ENCODE measurements at places on chromosomes 16 and 17. TPM values are rescaled to one million over a fixed set of nuclear protein-coding genes. Genes with fewer than 3 reads are reported as not detected.

- peaks cover 16% of the 10 kb centered on the region for H3K4me1 ChIP-seq
- H3K27ac ChIP-seq = no peak overlapping the region
- peaks cover 18% of the 10 kb centered on the region for H3K36me3 ChIP-seq
- no peak overlapping the region for H3K4me3 ChIP-seq
- no peaks in the 10 kb centered on the region for H3K27me3 ChIP-seq
These were observed 38.9 kb downstream of the UBE2G1 start for GRCh38 chr17:4327606-4328005.

DNA sequence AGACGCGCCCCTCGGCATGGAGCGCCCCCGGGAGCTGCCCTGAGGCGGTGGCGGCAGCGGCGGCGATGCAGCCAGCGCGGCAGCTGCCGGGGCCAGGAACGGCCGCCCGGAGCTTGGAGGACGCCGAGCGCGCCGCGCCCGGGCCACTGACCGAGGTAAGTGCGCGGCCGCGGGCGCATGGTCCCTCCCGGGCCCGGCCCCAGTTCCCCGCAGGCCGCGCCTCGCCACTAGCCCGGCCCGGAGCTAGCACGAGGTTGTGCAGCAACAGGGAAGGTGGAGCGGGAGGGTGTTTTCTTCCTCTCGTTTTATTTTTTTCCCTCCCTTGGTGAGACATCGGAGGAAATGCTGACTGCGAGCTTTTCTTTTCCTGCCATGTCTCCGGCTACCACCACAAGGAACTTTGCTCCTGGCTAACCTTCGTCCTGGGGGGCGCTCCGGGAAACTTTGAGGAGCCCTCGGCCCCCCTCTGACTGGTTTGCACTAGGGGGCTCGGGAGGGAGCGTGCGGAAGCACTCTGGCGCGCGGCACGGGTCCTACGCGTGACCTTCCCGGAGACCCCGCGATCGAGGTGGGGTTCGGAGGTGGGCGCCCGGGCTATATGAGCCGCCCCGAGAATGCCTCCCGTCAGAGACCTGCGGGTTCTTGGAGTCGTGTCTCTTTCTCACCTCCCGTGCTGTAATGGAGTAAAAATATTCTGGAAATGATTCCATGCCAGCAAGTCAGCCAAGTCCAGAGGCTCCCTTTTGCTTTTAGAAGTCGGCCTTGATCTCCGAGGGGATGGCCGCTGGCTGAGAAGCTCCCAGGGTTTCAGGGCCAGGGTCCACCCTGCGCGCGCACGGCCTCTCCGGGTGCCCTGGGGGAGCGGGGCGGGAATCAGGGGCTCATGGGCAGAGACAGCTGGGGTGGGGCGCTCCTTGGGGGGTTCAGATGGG lies 868 bp downstream of the KCNJ12 start:
- H3K27me3 ChIP-seq = peaks cover 11% of the 10 kb centered on the region
- no peaks in the 10 kb centered on the region for H3K4me1 ChIP-seq
- no peaks in the 10 kb centered on the region for H3K36me3 ChIP-seq
- no peak overlapping the region for H3K27ac ChIP-seq

Gene KRTAP4-4
- total RNA-seq = not detected

Gene ANKFN1
- not detected for total RNA-seq

Gene PRAC2
- total RNA-seq = not detected

Gene TP53TG3F
- total RNA-seq = not detected

Gene CLDN6
- not detected for total RNA-seq

Gene CD300LB
- not detected for total RNA-seq

Gene LPO
- 0.31 TPM for total RNA-seq

GRCh38 chr17:2929881-2930533 lies 133.4 kb downstream of the OR1D5 start:
- H3K27ac ChIP-seq = no peak overlapping the region
- H3K4me3 ChIP-seq = no peak overlapping the region
- H3K27me3 ChIP-seq = no peaks in the 10 kb centered on the region

All from activated T-cell treated with anti-CD3 and anti-CD28 coated beads, Interleukin-2, amount 50 U/mL, for 72 hours (primary cell).